Lower leg skin (tissue), 4 donors: ENCODE measurements at places on chromosomes 2 and 18. TPM values are rescaled to one million over a fixed set of nuclear protein-coding genes. Genes with fewer than 3 reads are reported as not detected.

DNA sequence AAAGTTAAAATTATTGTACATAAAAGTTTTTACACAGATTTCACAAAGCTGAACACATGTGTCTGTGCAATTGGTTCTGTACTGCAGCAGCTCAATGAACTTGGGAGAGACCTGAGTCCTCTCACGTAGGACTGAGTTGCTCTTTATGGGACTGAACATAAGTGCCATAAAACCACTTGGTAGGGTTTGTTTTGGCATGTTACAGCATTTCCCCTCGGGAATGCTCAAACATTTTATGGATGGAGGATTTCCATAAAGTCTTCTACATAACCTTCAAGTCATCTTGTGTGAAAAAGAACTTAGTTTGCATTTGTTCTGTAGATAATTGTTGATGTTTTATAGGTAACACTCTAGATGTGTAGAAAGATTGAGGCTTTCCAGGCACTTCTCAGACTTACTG is 15.9 kb downstream of the LYPD6 start:
- no peak for DNase-seq

DNA sequence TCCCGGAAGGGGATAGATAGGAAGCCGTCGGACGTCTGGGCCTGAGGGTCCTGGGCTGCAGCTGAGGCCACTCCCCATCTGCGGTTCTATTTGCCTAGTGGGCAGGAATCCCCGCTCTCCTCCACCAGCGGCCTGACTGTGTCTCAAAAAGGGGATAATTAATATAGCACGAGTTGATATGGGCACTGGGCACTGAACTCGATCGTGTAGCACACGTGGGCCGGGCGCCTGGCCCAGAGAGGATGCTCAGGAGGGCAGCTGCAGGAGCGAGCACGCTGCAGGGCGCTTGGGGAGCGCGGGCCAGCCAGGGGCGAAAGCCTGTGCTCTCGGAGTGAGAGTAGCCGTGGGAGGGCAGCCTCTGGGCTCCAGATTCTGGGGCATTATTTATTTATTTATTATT is 8.8 kb upstream of the GBX2 start:
- DNase-seq: peak; percentile 70

DNA sequence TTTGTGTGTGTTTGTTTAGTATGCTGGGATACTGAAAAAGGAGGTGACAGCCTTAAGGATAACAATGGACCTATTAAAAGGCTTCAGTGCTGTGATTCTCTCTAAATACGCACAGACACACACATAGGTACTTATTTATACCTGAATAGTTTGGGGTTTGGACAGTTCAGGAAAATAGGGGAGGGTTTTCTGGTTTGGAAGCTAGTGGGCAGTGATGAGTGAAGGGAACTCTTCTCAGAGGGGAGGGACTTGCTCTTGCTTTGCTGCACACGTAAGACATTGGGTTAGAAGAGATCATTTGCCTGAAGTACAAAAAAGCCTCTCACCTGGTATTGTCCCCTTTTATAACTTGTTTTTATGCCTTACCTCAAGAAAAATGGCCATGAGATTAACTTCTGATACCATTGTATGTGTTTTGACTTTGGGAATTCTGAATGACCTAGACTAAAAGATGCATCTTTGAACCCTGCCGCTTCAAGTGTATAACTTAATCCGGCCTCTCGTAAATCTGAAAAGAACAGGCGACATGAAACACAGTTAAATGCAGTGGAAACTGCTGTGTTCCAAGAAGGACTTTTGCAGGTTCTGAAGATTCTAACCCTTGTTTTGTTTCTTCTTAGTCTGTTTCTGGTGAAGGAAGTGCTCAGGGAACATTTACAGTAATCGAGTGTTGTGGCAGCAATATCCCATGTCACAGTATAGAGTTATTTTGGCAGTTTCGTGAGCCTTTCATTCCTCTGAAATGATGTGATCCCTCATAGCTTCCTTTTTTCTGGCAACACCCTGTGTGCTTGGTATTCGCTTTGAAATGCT is 2.5 kb downstream of the CRIM1 start:
- no peak for DNase-seq

Gene C2orf15
- total RNA-seq: 4.2 TPM

Gene RAB31
- total RNA-seq: 14.8 TPM

Gene CDK15
- total RNA-seq: 0.47 TPM
